Astrocyte of the spinal cord (primary cell): ENCODE measurements at places on chromosomes 4 and X.

DNA sequence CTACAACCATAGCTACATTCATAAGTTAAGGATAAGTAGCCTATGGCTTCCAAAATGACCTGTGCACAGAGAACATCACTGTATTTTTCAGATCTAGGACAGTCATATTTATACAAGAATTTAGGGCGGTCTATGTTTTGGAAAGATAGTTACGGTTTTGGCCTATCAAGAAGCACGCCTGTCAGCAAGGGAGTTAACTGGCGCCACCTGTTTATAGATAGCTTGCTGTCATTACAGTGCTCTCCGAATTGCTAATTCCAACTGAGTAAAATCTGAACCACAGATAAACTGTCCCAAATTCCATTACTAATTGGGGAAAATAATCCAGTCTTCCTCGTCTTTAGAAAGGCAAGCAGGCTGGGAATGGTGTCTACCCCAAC is 646 bp downstream of the ABCB7 start:
- peak; percentile 0 for DNase-seq

DNA sequence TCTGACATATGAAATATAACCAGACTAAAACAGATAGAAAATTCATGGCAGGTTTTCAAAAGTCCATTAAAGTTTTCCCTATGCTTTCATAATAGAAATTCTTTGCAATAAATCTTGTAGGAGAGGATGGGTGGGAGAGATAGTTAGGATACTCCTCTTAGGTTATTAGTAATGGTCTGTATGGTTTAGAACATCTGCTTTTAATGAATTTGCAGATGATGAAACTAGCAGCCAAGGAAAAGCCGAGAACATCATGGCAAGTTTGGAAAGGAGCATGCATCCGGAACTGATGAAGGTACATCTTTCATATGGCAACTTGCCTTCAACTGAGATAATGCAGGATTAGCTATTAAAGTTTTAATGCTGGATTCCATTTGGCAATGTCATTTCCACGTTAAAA is 70.7 kb downstream of the DOCK11 start:
- no peak for DNase-seq

DNA sequence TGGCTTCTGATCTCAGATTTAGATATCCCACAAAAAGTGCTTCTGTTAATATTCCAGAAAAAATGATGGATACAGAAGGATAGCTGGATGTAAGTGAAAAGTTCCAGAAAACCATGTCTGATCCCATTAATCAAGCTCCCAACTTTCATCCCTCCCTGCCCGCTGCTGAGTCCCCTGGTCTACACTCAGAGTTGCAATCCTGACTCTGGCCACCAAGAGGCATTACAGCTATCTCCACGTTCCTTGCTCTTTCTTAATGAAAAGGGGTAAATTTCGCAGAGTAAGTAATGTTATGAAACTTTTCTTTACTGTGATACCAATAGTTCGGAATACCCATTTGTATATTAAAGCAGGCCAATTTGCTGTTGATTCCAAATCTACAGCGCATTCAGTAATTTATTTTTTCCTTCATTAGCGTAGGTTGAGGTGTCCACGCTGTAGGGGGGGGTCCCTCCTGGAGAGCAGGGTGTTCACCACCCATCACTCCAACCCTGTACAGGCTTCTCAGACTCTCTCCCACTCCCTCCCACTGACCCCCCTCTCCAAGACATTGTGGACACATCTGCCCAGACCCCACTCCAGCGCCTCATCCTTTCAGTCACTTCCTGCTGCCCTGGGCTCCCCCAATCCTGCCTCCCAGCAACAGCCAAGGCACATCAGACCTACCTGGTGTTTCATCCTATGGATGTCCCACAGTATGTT is 55.1 kb downstream of the RAB40A start:
- peak; percentile 52 for DNase-seq

GRCh38 chr4:116953947-116954346 is 131.4 kb downstream of the TRAM1L1 start:
- no peak for DNase-seq

DNA sequence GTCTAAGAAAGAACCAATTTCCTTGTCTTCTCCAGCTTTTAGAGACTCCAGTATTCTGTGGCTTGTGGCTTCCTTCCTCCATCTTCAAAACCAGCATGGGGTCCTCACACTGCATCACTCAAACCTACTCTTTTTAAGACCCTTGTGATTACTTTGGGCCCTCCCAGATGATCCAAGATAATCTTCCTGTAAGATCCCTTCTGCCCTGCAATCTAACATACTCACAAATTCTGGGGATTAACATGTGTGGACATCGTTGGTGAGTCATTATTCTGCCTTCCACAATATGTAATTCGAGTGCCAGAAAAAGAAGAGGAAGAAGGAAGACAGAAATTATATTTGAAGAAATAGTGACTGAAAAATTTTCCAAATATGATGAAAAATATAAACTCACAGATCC is 47.9 kb downstream of the BEND4 start:
- DNase-seq: peak; percentile 1

DNA sequence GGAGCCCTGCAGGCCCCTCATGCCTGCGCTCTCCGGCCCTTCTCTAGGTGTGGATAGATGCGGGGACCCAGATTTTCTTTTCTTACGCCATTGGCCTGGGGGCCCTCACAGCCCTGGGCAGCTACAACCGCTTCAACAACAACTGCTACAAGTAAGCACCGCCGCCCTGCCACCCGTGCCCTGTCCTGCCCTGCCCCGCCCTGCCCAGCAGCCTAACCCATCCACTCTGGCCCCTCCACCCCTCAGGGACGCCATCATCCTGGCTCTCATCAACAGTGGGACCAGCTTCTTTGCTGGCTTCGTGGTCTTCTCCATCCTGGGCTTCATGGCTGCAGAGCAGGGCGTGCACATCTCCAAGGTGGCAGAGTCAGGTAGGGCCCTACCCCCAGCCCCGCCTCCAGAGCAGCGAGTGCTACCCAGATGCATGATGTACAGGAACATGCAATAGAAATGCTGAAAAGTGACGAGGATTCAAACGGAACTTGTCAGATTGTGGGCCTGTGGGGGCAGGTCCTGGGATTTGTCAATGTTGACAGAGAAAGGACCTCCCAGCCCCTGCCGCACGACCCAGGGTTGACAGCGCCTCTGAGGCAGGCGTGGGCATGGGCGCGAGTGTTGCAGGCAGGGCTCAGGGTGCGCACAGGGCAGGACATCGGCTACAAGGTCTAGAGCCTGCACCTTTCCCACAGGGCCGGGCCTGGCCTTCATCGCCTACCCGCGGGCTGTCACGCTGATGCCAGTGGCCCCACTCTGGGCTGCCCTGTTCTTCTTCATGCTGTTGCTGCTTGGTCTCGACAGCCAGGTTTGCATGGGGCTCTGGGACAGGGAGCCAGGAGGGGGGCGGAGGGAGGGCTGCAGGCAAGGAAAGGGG is 5.7 kb downstream of the SLC6A8 start:
- no peak for DNase-seq

GRCh38 chr4:83012200-83012686 is 1.6 kb upstream of the LIN54 start:
- DNase-seq: no peak

GRCh38 chrX:120823556-120823955 is 52.1 kb downstream of the CT47B1 start:
- no peak for DNase-seq

GRCh38 chr4:176034499-176034898 is 31.1 kb upstream of the WDR17 start:
- DNase-seq: peak; percentile 57

- DNase-seq: no peak
Observed at GRCh38 chr4:1584498-1584897, 99.6 kb downstream of the FAM53A start.

DNA sequence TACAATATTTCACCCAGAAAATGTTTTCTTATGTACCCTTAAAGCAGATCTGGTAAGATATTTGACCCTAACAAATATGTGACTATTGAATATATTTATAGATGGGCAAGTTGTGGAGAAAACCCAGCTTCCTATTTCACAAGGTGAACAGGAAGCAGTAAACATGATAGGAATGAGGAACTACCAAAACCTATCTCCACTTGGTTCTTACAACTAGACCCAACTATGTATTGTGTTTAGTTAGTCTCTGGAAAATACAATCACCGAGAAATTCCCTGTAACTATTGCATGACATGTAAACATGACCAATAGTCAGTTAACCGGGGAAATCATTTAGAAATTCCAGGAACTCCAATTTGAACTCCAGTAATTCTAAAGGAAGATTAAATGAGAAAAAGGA is 8.4 kb upstream of the RXFP1 start:
- no peak for DNase-seq
